ENCODE measurements at places on chromosomes 1 and 21. TPM values are rescaled to one million over a fixed set of nuclear protein-coding genes. Genes with fewer than 3 reads are reported as not detected.

The LCE3E gene
- total RNA-seq: not detected

The HIVEP3 gene
- total RNA-seq: 2.0 TPM

The ASCL5 gene
- under 0.01 TPM for total RNA-seq

The ICOSLG gene
- 0.19 TPM for total RNA-seq

The TMEM82 gene
- total RNA-seq: not detected

The TMCO1 gene
- total RNA-seq: 101 TPM

The TFF2 gene
- not detected for total RNA-seq

The CASQ1 gene
- total RNA-seq: under 0.01 TPM

The RCAN3 gene
- 3.7 TPM for total RNA-seq

The TMEM269 gene
- not detected for total RNA-seq

The KLHDC9 gene
- total RNA-seq: 0.28 TPM

The NUP210L gene
- total RNA-seq: 0.28 TPM

The KCNJ9 gene
- total RNA-seq: not detected

The CTXND2 gene
- total RNA-seq: not detected

The OSBPL9 gene
- 129 TPM for total RNA-seq

The CFAP57 gene
- 0.19 TPM for total RNA-seq

Data from regular cardiac myocyte (primary cell).